GM04503 (cell line): ENCODE measurements at places on chromosomes 7 and 10.
A peak's percentile ranks its signal among the peaks of the same experiment; 100 is the strongest.

DNA sequence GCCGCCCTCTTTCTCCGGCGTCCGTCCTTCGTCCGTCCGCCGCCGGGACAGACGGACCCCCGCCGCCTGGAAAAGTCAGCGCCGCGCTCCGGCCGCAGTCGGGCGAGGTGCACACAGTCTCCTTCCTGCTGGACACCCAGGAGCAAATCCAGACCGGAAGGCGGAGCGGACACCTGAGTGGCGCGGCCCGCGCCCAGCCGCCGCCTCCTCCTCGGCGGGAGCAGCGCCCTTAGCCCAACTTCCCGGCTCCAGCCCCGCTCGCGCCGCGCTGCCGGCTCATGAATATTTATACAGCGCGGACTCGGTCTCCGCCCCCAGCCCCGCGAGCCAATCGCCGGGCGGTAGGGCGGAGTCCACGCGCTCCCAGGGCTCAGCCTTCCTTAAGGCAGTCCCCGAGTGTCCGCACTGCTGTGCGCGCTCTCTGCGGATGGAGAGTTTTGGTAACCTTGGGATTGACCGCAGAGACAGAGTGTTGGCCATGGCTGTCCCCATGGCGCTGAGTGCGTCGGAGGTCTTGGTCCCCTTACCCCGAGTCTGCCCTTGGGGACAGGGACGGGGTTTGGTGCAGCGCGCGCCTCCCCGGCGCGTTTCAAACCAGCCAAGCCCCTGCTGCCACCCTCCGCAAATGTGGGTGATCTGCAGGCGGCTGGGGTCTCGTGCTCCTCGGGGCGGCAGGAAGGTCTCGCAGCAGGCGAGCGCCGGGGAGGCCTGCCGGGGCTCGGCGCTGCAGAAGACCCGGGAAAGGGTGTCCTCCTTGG, at the start of gene FZD8:
FZD8 (minus strand) TSS at position 262 of the 758 bp plus-strand sequence. CDS start 867 bp downstream, outside the sequence.
- DNase-seq: peak; percentile 47

GRCh38 chr10:110279407-110279986, 25.2 kb downstream of the SMNDC1 start:
- DNase-seq: peak; percentile 12

- no peak for DNase-seq
Observed at GRCh38 chr10:3935933-3936359, 150.9 kb upstream of the KLF6 start.

DNA sequence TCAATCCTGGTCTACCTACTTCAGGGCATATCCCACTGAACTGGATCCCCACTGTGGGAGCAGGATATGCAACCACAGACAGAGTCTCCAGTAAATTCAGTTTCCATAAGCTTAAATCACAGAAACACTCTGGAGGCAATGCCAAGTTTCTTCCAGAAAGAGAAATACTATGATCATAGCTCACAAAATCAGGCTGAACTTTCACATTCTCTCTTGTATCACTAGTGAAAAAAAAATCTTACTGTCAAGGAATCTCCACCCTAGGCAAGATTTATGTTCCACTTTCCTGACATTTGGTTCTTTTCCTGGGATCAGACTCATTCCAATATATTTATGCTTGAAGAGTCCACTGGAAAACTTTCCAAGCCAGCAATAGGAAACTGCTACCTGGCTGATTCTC, 749.0 kb downstream of the SUGCT start:
- DNase-seq: no peak

DNA sequence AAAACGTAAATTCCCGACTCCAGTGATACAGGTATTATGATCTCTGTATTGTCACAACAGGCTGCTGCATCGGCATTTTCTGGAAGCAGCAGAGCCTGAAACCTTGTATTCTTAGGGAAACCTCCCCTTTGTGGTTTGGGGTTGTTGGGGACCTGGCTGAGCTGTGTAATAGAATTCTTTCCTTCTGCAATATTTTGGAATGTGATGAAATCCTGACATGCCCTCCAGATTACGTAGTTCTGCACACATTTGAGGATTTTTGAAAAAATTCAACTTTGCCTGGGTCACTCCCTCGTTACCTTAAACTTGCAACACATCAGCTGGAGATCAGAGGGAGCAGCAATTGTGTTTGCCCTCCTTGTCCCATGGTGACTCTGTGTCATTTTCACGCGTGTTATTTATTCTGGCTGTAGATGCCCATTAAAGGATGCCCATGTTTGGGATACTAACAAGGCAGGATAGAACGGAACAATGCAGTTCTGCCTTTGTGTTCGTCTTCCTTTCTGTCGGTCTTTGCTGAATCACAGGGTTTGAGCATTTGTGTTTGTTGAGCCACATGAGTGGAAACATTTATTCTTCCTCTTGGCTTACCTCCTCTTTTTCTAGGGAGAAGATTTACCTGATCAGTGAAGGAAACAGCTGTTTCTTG, 181.7 kb downstream of the TCF7L2 start:
- DNase-seq: peak; percentile 92

DNA sequence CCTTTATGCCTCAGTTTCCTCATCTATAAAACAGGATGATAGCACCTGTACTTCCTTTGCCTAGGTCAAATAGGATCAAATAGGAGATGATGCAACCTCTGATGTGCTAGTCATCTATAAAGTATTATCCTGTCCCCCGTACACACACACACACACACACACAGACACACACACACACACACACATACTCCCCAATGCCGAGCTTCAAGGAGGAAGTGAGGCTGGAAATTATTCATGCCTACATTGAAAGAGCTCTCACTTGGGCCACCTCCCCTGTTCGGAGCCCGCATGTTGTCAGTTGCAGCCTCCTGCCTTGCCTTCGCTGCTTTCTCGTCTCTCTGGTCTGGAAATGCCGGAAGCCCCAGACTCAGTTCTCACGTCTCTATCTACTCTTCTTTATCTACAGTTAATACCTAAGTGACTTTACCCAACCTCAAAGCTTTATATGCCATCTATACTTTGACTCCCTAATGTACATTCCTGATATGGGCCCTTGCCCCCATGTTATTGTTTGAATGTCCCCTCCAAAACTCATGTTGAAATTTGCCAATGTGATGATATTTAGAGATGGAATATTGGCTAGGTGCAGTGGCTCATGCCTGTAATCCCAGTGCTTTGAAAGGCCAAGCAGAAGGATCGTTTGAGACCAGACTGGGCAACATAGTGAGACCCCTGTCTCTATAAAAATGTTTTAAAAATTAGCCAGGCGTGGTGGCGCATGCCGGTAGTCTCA, 6.9 kb upstream of the UBE2H start:
- no peak for DNase-seq

GRCh38 chr7:117110480-117111315, 157.4 kb downstream of the ST7 start:
- no peak for DNase-seq

DNA sequence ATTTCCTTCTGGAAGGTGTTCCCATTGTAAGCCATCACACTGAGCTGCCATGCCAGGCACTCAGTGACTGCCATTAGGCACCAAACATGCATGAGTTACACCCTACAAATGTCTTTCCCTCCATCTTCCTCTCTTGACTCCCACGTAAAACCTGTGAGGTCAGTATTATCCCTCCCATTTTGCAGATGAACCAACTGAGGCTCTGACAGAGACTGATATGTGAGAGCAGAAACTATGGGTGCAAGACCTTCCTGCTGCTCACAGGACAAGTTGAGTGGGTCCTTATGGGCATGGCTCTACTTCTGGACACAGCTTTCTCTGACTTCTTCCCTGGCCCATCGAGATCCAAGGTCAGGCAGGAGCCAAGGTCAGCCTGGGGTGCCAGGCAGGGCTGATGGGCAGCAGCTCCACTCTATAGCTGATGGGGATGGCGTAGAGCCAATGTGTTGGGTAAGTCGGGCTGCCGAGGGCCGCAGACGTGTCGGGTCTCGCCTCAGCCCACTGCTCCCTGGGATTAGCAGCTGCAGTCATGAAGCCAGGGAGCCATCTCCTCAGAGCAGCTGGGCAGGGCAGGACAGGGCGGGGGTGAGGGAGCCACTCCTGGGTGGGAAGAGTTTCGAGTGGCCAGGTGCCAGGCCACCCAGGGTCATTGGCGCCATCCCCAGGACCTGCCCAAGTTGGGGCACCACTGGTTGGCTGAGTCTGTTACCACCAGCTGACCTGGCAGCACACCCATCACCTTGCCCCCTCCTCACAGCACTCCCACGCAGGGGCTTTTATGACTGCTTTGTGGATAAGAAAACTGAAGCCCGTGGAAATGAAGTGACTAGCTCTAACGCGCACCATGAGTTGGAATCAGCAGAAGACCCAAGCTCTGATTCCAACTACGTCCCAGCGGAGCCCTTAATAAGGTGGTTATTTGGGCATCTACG, 117.8 kb upstream of the ZMIZ1 start:
- no peak for DNase-seq

DNA sequence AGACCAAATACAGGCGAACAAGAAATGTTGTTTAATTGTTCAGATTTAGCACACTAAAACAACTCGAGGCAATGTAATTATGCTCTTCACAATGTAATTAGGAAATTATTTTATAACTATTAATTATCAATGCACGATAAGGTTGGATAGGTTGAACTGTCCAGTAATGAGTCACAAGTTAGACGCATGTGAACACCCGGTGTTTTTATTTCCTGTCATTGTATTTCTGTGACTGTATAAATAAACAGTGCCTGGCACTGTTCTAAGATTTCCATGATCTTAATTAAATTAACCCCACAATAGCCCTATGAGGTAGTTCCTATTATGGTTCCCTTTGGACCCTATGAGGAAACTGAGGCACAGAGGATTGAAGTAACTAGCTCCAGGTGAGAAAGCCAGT, 26.2 kb downstream of the C10orf105 start:
- DNase-seq: no peak

DNA sequence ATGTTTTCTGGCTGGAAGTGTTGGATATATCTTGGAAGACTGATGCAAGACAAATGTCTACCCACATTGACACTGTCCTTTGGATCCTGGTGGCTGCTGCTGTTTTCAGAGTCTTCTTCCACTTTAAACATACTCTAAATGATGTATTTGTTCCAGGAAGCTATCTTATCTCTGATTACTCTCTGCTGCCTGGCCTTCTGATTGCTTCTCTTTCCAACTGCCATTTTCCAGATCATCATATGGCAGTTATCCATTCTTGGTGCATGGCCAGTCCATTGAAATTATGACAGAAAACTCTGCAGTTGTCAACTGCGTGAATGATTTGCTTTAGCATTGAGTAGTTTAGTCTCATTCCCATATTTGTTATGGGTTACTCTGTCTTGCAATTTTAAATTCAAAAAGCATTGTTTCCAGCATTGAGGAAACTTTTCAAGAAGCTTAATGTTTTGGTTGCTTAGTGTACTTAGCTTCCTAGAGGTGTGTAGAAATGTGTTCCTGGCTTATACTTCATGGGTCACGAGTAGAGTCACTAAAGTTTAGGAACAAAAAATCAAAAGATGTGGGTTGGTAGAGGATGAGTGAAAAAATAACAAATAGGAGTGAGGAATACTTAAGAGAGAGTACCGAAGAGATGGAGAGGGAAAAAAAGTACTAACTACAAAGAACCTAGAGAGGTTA, 268.3 kb upstream of the MTPN start:
- no peak for DNase-seq

DNA sequence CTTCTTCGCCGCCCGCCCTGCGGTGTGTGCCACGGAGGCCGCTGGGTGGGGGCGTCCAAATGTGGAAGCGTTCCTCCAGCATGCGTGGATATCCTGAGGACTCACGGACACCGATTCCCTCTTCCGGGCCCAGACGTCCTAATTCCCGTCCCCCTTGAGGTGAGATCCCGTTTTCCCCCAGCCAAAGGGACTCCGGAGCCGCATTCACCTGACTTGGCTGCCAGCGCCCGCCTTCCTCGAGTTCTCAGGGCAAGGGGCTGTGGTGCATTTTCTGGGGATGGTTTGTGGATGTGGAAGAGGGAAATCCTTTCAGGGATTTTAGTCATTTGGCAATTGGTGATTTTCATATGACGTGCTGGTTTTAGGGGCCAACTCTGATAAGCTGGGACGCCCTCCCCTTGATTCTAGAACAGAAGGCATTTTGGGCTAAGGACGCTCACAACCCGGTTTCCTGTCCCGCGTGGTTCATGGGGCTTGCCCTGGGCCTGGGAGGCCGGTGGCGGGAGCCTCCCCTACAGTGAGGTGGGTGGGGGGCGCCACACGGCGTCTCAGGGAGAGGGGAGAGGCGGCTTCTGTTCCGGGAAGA, 165.4 kb downstream of the ACTR3B start:
- no peak for DNase-seq

- DNase-seq: no peak
Observed at GRCh38 chr10:8323428-8324054, 269.1 kb downstream of the GATA3 start.

DNA sequence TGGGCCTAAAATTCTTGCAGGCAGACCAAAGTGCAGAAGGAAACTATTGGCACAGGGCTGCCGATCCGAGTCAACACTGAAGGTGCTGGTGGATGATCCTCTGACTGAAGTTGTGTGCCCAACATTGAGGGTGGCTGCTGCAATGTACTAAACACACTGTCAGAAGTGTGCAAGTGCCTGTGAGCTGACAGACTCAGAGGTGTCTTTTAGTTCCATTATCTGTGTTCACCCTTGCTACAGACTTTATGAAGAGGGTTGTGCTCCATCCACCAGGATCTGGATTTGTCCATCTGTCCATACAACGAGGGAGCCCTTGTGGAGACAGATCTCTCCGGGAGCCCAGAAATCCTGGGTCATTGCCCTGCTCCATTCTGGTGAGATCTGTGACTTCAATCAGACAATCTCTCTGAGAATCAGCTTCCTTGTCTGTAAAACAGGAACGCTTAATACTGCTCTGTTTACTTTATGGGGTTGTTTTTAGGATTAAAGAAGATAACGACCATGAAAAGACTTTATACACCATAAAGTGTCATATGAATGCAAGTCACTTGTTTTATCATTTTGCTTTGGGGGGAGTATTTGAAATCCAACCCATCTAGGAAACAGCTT, 9.5 kb upstream of the TRPV6 start:
- no peak for DNase-seq

DNA sequence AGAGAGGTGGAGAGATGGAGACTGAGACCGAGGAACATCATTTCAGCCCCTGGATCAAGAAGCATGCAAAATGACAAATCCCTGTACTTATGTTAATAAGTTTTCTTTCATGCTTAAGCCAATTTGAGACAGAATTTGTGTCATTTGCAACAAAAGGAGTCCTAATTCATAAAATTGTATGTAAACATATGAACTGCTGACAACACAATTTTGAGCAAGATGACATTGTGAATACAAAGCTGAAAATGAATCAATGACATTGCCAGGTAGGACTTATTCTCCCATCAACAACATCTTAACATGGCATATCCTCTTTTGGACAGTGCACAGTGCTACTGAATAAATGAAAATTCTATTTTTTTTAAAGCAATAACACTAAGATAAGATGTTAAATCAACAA, 264.0 kb downstream of the WDR11 start:
- DNase-seq: no peak

DNA sequence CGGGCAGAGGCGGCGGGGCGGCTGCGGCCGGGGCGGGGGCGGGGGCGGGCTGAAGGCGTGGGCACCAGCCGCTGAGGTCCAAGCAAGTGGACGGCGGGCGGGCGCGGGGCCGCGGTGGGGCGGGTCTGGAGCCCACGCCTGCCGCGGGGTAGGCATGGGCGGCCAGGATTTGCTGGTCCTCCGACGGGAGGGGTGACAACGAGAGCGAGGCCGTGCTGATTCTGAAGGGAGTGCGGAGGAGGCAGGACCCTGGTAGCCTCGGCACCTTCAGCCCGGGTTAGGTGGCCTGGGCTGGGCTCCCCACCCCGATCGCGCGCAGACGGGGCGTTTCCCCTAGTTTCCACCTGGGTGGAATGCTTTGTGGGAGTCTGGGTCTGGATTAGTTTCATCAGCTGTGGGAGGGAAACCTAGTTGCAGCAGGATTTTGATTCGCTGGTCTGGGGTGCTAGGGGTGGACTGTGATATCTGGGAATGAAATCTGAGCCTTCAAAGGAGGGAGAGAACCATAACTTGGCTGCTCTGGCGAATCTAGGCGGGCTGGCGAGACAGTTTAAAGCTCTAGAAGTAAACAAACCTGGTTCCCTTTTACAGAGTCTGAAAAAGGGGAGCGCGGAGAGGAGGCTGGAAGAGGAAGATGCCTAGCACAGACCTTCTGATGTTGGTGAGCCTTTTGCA, 609 bp downstream of the SGPL1 start:
- DNase-seq: peak; percentile 74
